Activated CD8-positive, alpha-beta memory T cell treated with anti-CD3 and anti-CD28 coated beads for 4 hours (primary cell): ENCODE measurements at places on chromosomes 1 and 21.

DNA sequence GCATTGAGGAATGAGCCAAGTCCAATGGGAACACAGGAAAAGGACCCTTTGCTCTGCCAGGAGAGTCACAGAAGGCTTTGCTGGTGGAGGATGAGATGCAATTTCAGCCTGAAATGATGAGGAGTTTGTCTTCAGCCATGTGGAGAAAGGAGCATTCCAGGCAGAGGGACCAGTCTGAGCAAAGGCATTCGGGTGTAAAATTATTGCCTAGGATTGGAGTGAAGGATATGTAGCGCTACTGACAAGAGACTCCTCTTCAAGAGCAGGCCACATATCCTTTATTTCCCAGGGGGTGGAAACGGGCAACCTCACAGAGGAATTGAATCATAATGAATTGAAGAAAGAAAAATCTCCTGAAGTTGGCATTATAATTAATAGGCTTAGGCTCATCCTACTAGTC is 1.1 kb upstream of the CSF1 start:
- no peak for DNase-seq

GRCh38 chr1:216847397-216848036 is 124.3 kb upstream of the ESRRG start:
- DNase-seq = no peak

DNA sequence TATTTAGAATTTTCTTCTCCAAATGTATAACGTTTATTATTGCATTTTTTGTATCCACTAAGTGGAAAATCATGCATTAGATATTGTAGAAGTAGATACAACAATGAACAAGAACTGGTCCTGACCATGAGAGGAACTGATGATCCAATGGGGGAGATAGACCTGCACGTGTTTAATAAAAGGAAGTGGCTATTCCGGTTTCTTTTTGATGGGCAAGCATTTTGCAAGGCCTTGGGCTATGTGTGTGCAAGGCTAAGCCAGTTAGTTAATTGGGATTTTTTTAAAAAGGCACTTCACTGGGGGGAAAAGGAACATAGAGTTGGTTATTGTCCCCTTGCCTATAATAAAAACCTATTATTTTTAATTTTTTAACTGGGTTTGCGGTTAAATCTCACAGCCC is 961 bp upstream of the VCAM1 start:
- no peak for DNase-seq

- DNase-seq = no peak
Observed at GRCh38 chr1:189349607-189350006, 1128.1 kb downstream of the BRINP3 start.

- DNase-seq = no peak
Observed at GRCh38 chr1:158830074-158830677, 975 bp upstream of the MNDA start.

DNA sequence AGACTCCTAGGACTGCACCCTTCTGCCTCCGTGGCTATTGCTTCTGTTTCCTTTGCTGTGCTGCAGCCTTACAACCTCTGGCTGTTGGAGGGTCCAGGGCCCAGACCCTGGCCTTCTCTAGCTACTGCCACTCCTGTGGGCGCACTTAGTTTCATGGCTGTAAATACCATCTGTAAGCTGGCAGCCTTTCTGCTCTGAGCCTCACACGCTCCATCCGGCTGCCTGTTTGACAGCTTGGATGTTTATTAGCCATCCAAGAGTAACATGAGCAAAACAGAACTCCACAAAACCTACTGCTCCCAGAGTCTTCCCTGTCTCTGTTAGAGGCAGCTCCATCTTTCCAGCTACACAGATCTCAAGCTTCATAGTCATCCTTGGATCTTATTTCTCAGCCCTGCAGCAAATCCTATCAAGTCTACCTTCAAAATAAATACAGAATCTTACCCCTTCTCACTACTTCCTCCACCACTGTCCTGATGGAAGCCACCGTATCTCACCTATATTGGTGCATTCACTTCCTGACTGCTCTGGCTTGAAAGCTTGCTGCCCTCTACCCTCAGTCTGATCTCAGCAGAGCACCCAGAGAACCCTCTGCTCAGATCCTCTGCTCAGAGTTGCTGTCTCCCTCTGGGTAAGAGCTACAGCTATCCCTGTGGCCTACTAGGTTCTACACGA is 19.1 kb downstream of the SLC25A33 start:
- no peak for DNase-seq

DNA sequence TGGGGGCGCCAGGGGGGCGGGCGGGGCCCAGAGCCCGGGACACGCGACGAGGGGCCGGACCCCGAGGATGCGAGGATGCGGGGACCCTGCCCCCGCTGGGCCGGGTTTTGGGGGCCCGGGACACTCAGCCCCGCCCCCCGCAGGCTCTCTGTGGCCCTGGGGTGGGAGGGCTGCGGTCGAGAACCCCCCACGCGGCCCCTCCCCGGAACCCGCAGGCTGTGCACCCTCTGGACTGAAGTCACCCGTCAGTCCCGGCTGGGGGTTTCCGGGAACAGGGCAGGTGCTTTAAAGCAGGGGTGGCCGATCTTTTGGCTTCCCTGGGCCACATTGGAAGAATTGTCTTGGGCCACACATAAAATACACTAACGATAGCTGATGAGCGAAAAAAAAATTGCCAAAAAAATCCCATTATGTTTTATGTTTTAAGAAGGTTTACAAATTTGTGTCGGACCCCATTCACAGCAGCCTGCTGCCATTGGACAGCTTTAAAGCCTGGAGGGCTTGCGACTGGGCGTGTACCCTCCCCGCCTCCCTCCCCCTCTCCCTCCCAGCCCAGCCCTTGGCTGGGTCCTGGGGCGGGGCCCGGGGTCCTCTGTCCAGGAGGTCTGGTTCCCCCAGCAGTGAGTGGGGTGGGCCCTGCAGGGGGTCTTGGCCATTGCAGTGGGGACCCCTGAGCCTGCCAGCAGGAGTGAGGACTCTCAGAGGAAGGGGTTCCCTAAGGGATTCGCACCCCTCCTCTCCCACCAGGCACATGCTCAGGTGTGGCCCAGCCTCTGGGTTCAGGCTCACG is 21.6 kb upstream of the C1orf159 start:
- DNase-seq = peak; percentile 69

DNA sequence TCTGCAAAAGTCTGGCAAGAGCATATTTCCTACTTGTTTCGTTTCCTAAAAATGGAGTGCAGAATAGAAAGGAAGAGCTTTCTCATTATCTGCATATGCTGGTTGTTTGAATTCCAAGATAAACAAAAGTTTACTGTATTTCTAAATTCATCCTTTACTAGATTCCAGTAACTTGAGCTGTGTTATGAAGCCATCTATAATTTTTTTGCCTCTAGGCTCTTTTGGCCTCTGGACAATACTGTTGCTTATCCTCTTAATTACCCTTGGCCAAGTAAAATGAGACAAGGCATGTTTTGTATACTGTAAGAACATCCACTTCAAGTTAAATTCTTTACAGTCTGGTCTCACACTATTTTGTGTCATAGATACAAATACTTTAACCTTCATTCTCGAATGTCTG is 45.6 kb upstream of the HFM1 start:
- no peak for DNase-seq

- no peak for DNase-seq
Observed at GRCh38 chr1:178706432-178706831, 18.6 kb upstream of the RALGPS2 start.

- no peak for DNase-seq
Observed at GRCh38 chr1:15974855-15975254, 1.0 kb downstream of the ZBTB17 start.

DNA sequence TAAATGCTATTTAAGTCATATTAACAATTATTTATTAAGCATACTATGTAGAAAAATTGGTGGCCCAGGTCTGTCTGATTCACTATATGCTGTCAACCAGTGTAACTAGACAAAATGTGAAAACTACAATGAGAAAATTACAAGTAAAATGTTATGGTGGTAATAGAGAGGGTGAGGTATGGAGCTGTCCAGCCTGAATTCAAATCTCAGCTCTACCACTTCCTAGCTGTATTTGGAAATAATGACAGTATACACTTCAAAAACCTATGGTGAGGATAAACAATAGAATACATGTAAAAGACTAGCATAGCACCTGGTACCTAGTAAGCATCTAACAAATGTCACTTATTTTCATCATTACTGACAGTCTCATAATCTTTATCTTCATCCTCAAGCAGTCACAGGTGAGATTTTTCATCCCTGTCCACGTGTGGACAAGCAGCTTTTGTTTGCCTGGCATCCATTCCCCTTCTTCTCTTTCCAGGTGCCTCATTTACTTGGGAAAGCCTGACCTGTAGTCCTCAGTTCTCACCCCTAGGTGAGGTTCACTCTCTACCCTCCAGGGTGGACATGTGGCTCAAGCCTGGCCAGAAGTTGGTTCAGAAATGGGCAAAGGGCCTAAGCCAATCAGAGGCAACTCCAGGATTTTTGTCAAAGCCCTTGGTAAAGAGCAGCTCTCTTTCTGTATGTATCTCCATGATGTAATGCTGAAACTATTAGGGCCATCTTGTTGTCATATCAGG is 29.5 kb downstream of the EGLN1 start:
- no peak for DNase-seq

GRCh38 chr1:100536031-100536430 is 1.9 kb upstream of the GPR88 start:
- no peak for DNase-seq

DNA sequence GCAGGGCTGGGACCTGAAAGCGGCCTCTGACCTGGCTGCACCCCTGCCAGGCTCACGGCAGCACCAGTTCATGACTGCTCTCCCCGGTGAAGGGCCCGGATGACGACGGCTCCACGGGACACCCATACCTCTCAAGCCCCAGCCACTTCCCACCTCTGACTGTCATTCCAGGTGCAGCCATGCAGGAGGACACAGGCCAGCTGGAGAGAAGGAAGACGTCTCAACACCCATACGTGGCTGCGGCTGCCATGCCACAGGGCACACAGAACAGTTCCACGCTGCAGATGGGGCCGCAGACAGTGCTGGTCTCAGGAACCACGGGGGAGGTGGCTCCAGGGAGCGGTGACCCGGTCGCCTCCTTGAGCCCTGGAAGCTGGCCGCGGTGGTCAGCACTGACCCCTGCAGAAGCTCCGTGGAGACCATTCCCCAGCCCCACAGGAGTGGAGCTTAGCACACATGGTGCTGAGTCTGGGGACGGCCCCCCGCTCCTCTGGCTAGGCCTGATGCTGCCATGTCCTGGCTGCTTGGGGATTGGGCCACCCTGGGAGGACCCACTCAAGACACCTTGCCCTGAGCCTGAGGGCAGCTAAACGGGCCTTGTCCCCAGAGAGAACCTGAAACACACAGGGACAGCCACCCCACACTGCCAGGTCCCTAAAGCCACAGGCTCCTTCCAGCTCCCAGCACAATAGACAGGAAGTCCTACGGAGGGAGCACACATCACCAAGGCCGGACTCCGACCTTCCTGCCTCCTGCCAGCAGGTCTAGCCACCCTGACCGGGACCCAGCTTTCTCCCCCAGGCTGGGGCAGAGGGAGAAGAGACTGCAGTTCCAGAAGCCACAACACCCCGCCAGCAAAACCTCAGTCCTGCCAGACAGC is 8.6 kb downstream of the WNT9A start:
- DNase-seq = no peak

- DNase-seq = no peak
Observed at GRCh38 chr1:79264975-79265818, 258.7 kb upstream of the ADGRL4 start.

DNA sequence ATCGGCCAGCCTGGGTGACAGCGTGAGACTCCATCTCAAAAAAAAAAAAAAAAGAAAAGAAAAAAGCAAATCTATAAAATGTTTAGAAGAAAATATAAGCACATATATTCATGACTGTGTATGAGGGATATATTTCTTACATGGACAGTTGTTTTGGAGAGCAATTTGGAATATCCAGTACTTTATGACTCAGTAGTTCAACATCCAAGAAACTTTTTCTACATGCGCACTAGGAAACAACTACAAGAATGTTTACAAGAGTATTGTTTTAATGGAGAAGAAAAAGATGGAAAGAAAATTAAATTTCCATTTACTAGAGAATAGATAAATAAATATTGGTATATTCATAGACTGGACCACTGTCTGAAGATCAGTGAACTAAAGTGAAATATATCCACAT is 77.5 kb downstream of the MAST2 start:
- no peak for DNase-seq

DNA sequence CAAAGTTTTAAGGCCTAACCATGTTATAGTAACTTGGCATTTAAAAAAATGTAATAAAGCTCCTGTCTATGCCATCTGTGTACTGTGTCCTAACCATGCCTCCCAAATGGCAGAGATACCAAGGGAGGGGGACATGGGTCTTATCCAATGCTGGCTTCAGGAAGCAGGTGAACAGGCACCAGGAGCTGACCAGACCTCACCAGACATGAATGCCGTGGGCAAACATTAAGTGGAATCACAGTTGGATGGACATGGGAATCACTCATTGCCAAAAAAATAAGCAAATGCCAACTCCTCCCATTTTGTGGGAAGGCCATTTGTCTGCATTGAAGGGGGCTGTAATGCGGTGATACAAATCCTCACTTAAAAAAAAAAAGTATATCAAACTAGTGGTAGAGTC is 22.9 kb downstream of the PROX1 start:
- DNase-seq = no peak

DNA sequence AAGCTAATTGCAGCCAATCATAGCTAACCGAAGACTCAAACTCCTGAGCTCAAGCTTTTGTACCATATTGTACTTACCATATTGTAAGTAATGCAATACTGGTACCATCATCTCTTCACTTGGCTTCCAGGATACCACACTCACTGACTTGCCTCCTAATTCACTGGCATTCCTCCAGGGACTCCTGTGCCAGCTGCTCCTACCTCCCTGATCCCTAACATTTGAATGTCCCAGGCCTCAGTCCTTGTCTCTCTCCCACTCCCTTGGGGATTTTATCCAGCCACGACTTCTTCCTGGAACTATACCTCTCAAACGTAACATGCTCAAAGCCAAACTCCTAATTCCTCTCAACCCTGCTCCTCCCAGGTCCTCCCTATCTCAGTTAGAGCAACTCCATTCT is 33.8 kb downstream of the USP48 start:
- DNase-seq = no peak

- DNase-seq = no peak
Observed at GRCh38 chr1:87231703-87232367, 96.8 kb upstream of the LMO4 start.

GRCh38 chr1:246269466-246269865 is 237.6 kb downstream of the SMYD3 start:
- no peak for DNase-seq

GRCh38 chr1:248906753-248907661 is 972 bp downstream of the PGBD2 start:
- no peak for DNase-seq

DNA sequence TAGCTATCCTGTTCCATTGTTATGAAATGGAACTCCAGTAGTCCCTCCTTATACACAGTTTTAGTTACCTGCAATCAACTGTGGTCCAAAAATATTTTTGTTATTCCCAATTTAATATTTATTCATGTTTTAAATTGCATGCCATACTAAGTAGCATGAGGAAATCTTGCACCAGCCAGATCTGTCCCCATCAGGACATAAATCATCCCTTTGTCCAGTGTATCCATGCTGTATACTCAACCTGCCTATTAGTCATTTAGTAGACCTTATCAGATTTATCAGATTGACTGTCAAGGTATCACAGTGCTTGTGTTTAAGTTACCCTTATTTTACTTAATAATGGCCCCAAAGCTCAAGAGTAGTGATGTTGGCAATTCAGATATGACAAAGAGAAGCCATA is 207.9 kb upstream of the DMRTA2 start:
- no peak for DNase-seq
